ENCODE measurements at places on chromosomes 3 and 15.

GRCh38 chr15:27165590-27165989 lies 194.6 kb downstream of the GABRG3 start:
- no peak for DNase-seq

GRCh38 chr15:31964586-31965307 lies 65.6 kb upstream of the CHRNA7 start:
- no peak for DNase-seq

GRCh38 chr3:128324911-128325592 lies 141.6 kb downstream of the DNAJB8 start:
- DNase-seq = no peak

DNA sequence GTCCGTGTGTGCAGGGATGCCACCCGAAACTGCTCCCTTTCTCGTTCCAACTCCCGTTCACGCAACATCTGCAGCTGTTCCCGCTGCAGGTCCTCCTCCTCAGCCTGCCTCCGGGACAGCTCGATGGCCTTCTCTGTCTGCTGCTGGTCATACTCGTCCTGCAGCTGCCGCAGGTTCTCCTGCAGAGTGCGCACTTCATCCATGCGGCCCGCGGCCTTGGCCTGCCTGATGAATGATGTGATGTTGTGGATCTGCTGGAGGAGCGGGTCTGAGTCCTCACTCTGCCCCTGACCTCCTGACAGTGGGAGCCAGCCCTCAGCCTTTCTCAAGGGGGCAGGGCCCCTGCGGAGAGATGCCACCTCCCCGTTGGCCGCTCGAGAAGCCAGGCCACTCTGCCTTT lies 9.4 kb upstream of the MRPS25 start:
- DNase-seq = no peak

- DNase-seq = no peak
These were observed 15.0 kb downstream of the TAGLN3 start for GRCh38 chr3:112013784-112014143.

- DNase-seq = no peak
These were observed 33.0 kb downstream of the ALDH1L1 start for GRCh38 chr3:126147147-126147931.

- DNase-seq = no peak
These were observed 175.7 kb downstream of the TNIK start for GRCh38 chr3:171284308-171285075.

DNA sequence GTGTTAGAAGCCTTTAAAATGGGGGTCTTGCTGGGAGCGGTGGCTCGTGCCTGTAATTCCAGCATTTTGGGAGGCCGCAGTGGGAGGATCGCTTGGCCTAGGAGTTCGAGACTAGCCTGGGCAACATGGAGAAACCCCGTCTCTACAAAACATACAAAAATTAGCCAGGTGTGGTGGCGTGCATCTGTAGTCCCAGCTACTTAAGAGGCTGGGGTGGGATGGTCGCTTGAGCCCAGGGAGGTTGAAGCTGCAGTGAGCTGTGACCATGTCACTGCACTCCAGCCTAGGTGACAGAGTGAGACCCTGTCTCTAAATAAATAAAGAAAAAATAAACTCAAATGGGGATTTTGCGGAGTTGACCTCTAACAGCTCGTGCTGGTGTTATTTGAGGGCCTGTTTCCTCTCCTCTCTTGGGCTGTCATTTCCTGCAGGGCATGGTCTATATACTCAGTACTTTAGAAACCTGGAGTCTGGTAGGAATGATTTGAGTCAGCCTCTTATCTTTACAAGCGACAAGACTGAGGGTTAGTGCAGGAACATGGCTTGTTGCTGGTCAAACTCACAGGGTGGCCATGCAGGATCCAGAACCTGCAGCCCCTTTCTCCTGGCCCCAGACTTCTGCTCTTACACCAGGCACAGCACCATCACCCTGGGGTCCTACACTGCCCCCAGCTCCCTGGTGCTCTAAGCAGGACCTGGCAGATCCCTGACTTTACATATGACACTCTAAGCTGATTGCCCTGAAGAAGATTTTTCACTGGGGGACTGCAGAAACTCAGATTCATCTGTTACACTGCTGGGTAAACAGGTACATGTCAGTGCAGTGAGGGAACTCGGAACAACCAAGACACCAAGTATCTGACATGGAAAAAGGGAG lies 15.1 kb downstream of the EHD4 start:
- DNase-seq = no peak

DNA sequence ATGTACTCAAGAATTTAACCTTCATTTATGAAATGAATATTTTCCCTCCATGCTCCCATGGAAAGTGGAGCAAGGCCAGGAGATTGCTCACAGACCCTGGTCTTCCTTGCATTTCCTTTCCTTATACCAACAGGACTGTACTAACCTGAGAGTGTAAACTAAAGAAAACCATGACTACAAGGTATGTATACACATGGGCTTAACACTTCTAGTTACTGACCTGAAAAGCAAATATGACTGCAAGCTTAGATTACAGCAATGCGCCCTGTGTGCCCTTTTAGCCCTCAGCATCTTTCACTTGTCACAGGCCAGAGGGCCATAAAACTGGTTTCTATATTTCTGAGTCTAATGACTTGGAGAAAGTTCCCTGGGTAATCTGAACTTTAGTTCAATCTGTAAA lies 52.1 kb downstream of the NEK10 start:
- DNase-seq = no peak

DNA sequence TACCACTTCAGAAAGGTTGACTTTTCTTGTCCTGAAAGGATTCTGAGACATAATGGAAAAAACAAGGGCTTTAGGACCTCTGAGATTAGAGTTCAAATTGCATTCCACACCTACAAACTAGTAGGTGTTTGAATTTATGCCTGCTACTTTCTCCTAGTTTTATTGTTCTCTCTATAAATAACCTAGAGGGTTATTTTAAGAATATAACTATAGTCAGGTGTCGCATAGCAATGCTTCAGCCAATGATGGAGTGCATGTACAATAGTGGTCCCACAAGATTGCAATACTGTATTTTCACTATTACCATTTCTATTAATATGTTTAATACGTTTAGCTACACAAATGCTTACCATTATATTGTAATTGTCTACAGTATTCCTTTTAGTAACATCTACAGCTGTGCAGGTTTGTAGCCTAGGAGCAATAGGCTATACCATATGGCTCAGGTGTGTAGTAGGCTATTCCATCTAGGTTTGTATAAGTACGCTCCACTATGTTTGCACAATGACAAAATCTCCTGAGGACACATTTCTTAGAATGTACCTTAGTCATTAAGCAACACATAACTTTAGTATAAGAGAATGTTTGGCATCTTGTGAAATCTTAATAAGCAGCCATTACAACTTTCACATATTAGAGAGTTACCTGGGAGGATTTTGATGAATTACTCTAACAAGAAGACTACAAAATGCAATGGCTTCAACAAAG lies 1352.5 kb downstream of the ZPLD1 start:
- DNase-seq = no peak

DNA sequence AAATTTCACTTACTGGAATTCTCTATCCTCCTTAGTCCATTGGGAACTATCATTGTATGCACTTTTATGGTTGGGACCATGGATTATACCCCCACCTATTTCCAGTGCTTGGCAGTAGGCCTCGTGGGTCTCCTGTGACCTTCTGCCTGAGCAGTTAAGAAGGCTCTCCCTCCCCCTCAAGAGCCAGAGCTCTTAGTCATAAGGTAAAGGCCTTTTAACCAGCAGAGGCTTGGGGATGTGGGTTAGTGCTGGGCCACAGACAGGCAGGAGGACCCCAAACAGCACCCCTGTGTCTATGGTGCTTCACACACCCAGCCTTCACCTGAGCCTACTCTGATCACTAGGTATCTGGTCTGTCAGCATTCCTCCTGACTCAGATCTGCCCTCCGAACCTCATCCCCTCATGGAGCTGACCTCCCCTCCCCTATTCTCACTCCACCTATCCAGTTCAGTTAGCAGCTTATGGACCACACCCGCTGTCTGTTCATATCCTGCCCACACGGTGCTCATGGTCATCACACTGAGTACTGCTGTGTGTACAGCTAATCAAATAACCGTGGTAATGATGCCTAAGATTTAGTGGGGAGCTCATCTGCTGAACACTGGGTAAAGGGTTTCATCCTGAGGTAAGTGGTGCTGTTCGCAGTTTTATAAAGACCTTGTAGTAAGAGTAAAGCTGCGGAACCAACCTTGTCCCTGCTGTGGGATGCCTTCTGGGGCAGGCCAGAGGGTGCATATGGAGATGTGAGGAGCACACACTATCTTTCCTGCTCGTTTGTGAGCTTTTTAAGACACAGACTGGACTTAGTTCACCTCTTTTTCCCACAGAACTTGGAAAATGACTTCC lies 40.9 kb downstream of the KLHL18 start:
- no peak for DNase-seq

DNA sequence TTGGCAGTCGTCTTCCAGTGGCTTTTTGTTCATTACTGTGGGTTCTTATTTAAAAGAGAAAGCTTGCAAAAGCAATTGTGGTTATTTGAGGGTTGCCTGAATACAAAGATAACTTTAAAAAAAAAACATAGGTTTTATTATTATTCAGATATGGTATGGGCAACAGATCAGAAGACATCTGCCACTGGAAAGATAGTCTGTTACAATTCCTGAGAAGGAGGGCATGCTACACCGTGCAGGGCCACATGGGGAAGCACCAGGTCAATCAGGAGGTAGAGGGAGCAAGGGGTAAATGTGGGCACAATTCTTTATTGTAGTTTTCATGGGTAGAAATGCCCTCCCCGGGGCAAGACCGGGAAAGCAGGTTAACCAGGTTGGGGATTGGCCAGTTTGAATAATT lies 46.5 kb downstream of the BBS4 start:
- DNase-seq = no peak

- no peak for DNase-seq
These were observed 68.5 kb upstream of the CCDC54 start for GRCh38 chr3:107308716-107309115.

DNA sequence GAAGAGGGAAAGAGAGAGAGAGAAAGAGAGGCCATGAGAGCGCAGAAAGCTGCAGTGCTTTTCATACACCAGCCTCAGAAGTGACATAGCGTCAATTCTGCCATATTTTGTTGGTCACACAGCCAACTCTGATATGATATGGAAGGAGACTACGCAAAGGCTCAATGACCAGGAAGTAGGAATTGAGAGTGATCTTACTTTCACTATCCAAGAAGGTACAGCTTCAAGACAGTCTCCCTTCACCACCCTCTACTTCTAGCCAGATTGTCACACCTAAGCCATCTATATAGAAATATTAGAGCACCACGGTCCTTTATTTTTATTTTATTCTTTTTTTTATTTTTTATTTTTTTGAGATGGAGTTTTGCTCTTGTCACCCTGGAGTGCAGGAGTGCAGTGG lies 21.1 kb downstream of the PARP15 start:
- DNase-seq = no peak

DNA sequence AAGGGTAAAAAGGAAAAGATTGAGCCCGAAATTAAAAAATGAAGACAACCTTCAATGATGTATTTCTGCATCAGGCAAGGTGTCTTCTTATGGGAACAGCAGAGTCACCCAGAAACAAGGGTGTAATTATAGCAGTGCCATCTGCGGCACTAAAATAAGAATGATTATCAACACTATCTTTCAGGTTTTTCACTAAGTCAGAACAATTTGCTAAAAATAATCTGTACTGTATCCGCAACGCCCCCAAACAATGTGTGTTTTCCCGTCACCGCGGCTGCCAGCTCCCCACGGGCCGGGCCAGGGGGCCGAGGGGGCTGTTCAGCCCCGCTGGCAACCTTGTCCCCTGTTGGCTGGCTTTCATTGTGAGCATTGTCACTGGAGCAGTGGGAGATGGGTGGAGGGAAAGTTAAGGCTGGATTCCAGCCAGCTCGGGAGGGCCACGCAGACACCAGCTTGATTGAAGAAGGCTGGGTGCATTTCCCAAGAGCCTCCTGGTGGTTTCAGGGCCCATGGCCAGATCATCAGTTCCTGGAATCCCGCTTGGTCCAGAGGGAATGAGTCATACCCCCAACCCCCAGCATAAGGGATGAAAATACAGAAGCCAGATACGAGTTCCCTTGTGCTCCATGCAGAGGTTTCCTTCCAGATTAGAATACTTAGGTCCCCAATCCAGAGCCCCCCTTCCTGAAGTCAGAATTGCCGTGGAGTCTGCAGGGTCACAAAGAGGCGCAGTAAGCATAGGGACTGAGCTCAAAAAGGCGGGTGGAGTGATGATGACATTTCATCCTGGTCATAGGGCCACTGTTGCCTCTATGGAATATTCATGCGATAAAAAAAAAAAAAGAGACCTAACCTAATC lies 90.2 kb upstream of the KLF13 start:
- no peak for DNase-seq

DNA sequence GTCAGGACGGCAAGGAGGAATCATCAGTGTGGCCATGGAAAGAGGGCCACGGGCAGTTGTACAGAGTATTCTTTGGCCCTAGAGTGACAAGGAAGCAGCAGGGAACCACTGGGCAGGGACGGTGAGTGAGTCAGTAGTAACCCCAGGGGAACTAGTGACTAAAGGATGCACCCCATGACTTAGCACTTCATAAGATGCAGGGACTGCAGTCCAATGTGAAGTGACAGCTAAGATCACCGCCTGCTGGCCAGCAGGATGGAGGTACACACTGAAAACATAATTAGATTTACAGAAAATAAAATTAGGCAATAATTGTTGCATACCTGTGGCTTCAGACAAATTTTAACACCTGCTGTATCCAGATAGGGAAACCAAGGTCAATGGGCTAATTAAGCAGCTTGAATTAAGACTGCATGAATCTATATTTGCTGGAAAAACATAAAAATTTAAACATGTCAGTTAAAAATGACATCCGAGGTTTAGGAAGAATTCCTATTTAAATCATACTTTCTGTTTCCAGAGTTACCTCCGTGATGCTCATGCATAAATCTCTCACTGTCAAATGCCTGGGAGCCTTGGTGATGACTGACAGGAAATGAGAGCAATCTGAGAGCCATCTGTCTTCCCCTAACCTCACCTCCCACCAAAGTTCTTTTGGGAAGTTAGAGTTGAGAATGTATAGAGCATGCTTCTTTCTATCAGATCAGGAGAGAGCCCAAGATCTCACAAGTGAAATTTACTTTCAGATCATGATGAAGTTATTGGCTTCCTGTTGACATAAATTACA lies 56.5 kb downstream of the DCLK3 start:
- DNase-seq = no peak

DNA sequence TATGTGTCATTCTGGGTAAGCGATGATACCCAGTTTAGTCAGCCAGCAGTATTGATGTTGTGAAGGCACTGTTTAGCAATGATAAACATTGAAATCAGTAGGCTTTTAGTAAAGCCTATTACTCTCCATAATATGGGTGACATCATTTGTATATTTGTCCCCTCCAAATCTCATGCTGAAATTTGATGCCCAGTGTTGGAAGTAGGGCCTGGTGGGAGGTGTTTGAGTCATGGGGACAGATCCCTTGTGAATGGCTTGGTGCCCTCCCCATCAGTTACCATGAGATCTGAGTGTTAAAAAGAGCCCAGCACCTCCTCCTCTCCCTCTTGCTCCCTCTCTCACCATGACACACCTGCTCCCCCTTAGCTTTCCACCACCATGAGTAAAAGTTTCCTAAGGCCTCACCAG lies 31.4 kb upstream of the FAN1 start:
- DNase-seq = no peak
